ENCODE measurements at places on chromosomes 5 and 9.

- DNase-seq = no peak
Observed at GRCh38 chr9:108850293-108850897, 5.4 kb downstream of the ACTL7B start.

DNA sequence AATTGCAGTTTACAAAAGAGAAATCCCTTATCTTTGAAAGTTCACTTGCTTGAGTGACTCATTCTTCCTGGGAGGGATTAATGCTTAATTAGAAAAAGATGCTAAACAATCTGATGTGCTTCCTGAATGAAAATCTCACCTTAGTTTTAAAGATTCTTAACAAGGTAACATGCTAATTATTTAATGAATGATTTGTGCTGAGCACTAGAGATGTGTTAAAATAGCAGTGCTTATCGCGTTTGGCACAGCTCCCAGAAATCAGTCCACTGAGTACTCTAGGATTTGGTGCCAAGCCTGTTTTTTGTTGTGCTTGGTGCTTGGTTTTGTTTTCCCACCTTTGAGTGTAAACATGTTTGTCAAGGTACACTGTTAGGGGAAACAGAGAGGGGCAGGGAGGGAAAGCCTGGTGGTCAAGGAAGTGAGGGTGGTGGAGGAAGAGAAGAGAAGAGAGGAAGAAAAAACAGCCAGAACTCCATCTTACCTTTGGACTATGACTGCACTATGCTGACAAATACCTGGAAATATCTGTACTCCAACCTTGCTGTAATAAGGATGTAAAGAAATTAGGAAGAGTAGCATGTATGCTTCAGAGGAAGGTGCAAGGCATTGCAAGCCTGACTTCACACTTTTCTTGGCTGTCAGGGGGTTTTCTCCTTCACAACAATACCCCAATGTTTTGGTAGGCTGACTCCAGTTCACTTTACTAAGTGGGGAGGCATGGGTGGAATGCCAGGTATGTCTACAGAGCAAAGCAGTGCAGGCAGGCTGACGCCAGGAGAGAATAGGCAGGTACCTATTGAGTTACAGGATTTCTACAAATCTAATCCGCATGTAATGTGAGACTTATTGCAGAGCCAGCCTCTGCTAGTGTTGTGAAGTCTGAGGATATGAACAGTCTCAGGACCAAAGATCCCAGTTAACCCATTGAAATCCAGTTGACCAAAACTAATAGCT is 157.2 kb upstream of the ISL1 start:
- DNase-seq = no peak

GRCh38 chr5:101176605-101177004 is 273.5 kb upstream of the ST8SIA4 start:
- no peak for DNase-seq

DNA sequence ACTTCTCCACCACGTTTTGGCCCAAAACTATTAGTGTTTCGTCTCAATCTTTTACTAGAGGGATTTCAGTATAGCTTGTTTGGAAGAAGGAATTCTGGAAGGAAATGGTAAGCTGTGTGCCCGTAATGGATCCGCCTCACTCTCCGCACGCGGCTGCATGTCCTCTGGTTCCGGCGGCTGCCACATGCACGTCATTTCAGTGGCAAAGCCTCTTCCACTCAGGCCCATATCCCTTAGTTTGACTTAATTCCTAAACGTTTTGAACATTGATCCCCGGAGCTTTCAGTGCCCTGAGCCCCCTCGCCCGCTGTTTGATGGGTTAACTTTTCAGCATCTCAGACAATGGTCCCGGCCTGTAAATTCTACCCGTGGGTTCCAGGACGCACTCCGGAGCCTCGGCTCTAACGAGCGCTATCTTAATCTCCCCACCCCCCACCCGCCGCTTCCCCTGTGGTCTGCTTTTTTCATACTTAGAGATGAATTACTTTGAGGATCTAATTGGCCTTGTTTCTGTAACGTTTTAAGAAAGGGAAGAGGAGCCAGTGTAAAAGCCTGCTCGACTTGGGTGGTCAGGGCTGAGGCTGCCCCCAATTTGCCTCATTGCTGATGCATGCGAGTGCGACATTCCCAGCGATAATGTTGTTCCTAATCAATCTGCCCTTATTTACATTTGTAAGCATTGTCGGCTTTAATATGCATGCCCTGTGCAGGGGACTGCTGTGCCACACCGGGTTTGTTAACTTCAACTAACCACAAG is 4.6 kb downstream of the PTCH1 start:
- DNase-seq = no peak

- no peak for DNase-seq
Observed at GRCh38 chr5:177350776-177351391, 584 bp downstream of the LMAN2 start.

DNA sequence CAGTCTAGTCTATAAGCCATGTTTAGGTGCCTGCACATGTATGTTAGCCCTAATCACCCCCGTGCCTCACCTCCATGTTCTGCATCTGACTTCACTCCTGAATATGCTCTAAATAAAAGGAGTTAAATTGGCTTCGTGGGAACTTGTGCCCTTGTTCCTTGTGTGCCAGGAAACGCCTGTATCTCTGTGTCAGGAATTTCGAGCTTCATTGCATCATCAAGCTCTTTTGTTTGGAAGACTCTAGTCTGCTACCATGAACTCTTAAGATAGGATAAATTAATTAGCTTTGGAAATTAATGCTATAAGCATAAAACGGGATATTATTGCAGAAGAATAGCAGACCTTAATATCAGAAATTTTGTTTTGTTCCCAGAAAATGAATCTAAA is 99.2 kb downstream of the ADCY2 start:
- no peak for DNase-seq

GRCh38 chr5:20367178-20367577 is 379.2 kb upstream of the CDH18 start:
- no peak for DNase-seq

- DNase-seq = no peak
Observed at GRCh38 chr5:33944543-33945132, 8.5 kb downstream of the RXFP3 start.

- no peak for DNase-seq
Observed at GRCh38 chr9:34086864-34087263, 38.2 kb upstream of the UBAP2 start.

- DNase-seq = no peak
Observed at GRCh38 chr9:17875886-17876285, 297.0 kb downstream of the SH3GL2 start.

- no peak for DNase-seq
Observed at GRCh38 chr5:78628270-78628992, 20.1 kb downstream of the LHFPL2 start.

DNA sequence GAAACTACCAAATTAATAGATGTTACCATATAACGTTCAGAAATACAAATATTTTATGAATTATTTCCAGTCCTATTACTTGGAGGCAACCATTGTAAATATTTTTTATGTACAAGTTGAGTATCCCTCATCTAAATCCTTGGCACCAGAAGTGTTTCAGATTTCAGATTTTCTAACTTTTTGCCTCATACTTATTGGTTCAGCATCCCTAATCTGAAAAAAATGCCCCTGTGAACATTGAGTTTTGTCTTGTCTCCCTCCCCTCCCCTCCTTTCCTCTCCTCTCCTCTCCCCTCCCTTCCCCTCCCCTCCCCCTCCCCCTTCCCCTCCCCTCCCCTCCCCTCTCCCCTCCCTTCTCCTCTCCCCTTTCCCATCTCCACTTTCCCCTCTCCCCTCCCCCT is 40.6 kb downstream of the UBAP1 start:
- no peak for DNase-seq

DNA sequence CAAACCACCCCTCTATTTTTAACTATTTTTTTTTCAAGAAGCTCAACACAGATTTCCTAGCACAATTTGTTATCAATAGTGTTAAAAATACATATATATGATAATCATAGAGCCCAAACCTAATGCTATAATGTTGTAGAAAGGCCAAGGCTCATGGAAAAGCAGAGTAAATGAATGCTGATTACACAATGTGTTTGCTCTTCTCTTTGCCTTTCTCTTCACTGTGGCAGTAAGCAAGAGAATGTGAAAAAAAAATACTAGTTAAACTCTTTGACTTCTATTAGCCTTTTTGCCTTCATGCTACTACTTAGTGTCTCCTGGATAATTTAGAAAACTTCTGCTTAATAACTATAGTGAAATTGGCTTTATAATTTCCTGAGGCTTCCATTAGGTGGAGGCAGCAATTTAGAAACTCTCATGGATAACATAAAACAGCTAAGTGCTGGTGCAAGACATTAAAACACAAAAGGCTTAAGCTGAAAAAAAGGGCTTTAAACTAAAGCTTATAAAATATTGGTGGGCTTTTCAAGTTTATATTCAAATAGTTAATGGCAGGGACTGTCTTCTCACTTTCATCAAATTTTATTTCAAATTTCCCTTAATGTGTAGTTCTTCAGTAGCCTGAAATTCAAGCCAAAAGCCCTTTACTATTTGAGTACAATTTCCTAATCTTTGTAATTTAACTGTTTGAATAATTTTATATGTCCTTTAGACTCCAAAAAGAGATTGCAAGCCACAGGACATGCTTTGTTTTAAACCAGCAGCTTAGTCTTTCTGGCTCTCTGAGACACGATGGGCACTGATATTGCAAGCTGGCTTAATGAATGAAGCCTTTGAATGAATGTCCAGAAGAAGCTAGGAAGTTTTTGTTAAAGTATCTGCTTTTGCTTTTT is 2031.8 kb upstream of the CDH6 start:
- no peak for DNase-seq

DNA sequence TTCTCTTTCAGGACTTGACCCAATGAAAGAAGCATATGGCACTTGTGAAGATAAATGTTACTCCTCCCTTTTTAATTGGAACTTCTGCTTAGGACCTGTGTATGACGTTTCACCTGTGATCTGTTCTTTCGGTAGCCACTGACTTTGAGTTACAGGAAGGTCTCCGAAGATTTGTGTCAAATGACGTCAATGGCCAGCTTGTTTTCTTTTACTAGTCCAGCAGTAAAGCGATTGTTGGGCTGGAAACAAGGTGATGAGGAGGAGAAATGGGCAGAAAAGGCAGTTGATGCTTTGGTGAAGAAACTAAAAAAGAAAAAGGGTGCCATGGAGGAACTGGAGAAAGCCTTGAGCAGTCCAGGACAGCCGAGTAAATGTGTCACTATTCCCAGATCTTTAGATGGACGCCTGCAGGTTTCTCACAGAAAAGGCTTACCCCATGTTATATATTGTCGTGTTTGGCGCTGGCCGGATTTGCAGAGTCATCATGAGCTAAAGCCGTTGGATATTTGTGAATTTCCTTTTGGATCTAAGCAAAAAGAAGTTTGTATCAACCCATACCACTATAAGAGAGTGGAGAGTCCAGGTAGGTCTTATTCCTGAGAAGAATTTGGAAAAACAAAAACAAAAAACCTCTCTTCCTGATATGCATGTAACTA is 21.1 kb downstream of the SMAD5 start:
- no peak for DNase-seq

GRCh38 chr9:91341258-91341746 is 20.4 kb downstream of the AUH start:
- no peak for DNase-seq

DNA sequence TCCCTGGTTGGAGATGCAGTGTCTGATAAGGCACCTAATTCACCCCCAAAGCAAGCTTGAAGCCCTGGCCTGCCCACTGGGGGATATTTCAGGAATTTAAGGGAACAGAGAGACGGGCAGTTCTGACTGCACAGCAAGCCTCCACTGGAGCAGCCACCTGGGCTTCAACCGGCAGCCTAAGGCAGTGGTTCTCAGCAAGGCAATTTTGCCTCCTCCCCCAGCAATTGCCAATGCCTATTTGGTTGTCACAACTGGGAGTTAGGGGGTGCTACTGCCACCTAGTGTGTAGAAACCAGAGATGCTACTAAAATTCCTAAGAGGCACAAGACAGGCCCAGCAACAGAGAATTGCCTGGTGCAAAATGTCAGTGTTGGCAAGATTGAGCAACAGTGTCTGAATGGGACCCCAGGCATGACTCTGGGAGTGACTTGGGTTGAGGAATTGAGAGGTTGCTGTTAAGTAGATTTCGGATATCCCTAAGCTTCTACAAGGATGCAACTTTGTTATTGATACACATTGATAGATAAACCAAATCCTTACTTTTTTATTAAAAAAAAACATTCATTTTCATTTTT is 58.7 kb upstream of the CTSL start:
- no peak for DNase-seq

GRCh38 chr5:132681476-132681831 is 7.7 kb downstream of the IL4 start:
- no peak for DNase-seq

DNA sequence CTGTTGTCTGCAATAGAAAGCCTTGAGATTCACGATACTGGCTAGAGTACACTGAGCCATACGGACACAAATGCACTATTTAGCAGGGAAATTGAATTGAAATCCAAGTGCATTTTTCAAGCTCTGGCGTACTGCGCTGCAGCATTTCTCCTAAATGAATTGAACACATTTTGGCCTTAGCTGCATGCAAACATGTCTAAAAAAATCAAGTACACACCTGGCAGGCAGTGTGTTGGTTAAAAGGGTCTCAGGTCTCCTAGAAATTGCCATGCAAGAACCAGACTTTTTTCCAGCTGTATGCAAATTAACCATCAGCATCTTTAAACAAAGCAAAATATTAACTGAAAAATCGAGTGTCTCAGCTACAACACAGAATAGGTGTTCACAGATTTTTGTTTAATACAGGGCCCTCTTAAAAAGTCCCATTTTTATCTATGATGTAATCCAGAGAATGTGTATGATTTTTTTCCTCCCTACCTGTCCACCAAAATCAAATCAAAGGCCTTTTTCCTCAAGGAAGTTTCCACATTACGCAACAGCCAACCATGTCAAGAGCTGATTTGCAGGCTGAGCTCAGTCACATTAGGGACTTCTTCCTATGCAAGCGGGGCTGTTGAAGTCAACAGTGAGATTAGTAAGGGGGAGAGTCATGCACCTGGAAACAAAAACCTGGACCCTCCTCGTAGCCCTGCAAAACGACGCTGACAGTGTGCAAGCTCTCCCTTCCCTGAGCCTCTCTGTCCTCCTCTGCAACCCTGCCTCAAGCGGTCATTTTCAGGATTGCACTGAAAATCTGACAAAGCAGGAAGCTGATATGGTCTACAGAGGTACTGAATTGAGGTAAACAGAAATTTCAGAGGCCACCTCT is 14.1 kb upstream of the SFXN1 start:
- DNase-seq = peak; percentile 73

- DNase-seq = peak; percentile 31
Observed at GRCh38 chr5:178145965-178146820, 7.5 kb downstream of the NHP2 start.

DNA sequence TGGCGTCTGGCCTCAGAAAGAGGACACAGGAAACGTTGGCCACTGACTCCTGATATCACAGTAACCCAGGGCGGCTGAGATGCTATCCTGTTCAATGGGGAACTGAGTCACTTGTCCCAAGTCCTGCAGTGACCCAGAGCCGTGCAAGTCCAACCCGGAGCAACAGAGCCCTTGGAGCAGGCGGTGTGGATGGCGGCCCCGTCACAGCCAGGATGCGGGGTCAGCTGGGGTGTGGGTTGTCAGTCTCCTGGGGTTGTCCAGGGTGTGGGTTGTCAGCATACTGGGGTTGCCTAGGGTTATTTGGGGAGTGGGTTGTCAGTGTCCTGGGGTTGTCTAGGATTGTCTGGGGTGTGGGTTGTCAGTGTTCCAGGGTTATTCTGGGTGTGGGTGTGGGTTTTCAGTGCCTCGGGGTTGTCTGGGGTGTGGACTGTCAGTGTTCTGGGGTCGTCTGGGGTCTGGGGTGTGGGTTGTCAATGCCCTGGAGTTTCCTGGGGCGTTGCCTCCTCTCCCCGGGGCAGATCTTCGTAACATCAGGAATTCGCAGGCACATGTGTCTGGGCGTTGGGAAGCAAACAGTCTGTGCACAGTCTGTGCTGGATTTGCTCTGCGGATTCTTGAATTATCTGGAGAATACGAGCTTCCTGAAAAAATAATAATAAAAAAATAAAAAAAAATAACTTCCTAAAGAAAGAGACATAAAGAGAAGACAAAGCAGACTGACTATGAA is 257.5 kb downstream of the PARP8 start:
- no peak for DNase-seq
